ENCODE measurements at places on chromosomes 12 and 14.

DNA sequence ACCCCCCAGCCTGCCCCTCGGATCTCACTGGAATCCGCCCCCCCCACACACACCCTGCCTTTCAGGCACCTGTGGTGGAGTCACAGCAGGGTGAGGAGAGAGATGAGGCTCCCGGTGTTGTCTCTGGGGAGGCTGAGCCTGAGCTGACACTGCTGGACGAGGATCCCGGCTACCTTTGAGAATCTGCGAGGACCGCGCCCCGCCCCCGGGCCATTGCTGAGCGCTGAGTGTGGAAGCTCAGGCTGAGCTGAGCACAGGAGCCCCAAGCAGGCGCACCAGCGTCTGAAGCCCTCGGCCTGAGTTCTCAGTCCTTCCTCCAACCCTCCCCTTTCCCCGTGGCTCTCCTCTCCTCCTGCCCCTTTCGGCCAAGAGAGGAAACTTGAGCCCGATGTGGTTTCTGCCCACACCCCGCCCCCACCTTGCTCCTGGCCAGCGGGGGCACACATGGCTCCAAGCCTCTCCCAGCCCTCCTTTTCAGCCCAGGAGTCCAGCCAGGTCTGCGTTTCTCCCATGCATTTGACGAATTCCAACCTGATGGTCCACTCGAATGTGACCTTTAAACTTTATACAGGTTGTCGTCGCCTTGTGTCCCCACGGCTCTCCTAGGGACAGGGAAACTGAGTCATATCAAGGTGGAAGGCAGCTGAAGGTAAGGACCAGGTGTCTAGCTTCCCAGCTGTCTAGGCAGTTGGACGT lies at the start of gene NFE2:
TSS of gene NFE2 (minus strand) at position 284 of the 696 bp plus-strand sequence. CDS start 5,767 bp downstream, outside the sequence.
- peak; percentile 58 for DNase-seq

GRCh38 chr14:30287579-30288445 lies 271.1 kb upstream of the G2E3 start:
- no peak for DNase-seq

DNA sequence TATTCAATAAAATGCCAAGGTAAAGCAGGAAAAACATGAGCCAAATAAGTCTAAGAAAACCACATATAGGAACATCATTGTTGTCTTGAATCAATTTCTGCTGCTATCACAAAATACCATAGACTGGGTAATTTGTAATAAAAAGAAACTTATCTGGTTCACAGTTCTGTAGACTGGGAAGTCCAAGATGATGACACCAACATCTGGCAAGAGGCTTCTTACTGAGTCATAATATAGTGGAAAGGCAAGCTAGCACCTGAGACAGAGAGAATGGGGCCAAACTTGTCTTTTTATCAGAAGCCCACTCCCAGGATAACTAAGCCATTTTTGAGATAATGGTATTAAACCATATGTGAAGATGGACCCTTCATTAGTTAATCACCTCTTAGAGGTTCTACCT lies 975.9 kb downstream of the FLRT2 start:
- no peak for DNase-seq

DNA sequence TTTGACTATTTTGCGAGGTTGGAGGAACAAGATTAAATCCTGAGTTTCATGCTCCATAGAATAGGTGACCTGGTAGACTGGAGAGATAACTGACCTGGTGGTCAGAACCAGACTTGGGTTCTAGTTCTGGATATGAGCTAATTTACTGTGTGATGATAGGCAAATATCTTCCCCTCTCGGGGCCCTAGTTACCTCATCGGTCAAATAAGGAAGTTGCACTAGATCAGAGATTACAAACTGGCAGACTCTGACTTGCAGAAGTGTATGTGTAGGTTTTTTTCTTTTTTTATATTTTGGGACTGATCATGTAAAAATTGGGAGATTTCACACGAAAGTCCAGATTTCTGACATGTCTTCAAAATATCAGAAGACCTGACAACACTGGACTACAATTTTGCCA lies 37.0 kb downstream of the RPH3A start:
- DNase-seq, result peak; percentile 70

- DNase-seq, result no peak
Measured at GRCh38 chr12:76451528-76451927, 103.3 kb upstream of the BBS10 start.

- DNase-seq, result no peak
Measured at GRCh38 chr12:29146196-29146595, 2.9 kb upstream of the FAR2 start.

DNA sequence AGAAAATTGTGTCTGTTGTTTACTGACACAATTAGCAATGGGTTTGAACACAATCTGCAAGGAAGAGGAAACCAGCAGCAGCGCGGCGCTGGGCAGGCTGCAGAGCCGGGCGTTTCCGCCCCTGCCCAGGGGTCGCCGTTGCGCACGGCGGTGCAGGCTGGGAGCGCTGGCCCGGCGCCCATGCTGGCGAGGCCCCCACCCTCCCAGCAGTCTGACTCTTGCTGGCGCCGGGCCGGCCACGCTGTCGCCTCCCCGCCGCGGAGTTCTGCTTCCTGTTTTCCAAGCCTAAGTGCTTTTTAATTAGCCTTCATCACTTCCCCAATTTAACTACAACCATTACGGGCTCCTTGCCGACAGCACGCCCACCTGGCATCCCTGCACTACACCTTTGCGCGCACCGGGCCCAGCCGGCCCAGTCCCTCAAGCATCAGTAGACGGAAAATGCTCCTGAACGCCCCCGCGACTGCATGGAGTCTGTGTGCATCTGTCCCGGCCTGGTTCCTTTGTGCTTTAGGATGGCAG lies 212.1 kb downstream of the GXYLT1 start:
- peak; percentile 88 for DNase-seq

- DNase-seq, result no peak
Measured at GRCh38 chr14:37968664-37969240, 239.0 kb upstream of the SSTR1 start.

DNA sequence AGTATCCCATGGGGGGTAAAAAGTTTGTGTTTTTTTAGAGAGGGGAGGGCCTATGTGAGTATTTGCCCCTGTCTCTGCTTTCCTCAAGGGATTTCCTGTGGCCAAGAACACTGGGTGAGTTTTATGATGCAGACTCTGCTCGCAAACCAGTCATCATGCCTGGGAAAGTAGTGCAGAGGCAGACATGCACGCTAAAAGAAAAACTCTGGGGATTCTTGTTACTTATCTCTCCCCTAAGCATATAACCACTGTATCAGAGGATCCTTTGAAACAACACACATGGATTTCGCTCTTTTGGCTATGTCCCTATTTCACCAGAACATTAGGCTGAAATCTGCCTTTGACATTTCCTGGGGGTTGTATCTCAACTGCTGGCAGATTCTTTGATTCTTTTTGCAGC lies 1845.8 kb upstream of the SEL1L start:
- DNase-seq, result no peak

DNA sequence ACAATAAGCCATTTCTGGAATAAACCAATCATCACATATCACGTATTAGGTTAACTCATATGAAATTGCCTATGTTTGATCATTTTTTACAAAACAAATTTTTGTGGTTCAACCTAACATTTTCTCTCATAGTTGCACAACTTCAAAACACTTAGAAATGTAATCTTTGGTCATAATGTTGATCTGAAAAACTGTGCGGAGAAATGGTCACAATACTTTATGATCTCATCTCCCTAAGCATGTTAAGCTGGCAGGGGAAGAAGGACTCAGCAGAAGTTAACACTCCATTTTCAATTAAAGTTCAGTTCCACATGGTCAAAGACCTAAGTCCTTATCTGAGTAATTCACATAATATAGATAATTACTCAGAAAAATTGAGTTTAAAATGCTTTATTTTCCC lies 194.8 kb downstream of the CAPZA3 start:
- no peak for DNase-seq
